ENCODE measurements at places on chromosomes 1 and 21. TPM values are rescaled to one million over a fixed set of nuclear protein-coding genes. Genes with fewer than 3 reads are reported as not detected.

DNA sequence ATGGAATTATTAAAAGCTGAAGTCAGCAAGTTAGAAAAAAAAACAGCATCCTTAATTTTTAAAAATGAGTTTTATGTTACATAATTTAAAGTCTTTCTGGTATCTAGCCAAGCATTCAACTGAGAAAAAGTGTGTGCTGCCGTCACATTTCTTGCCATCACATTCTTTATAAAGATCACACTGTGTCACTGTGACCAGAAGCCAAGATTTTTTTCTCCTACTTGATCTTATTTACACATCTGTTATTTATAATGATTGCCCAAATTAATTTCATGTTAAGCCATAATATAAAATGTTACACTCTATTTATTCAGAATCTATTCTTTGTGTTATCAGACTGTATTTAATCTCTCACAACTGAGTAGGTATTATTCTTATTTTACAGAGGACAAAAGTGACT, 1603.7 kb downstream of the PLA2G4A start:
- no peak for DNase-seq

GRCh38 chr1:238621405-238621804, 730.7 kb upstream of the ZP4 start:
- DNase-seq, result no peak

- no peak for DNase-seq
Observed at GRCh38 chr1:3079381-3080052, 10.5 kb downstream of the PRDM16 start.

KRTAP12-1 gene
- total RNA-seq, result not detected

HSD11B1 gene
- total RNA-seq, result 2.6 TPM
